Activated naive CD4-positive, alpha-beta T cell treated with Interleukin-2 at 50 U/mL for 16 hours (primary cell): ENCODE measurements at places on chromosomes 16 and 17.

DNA sequence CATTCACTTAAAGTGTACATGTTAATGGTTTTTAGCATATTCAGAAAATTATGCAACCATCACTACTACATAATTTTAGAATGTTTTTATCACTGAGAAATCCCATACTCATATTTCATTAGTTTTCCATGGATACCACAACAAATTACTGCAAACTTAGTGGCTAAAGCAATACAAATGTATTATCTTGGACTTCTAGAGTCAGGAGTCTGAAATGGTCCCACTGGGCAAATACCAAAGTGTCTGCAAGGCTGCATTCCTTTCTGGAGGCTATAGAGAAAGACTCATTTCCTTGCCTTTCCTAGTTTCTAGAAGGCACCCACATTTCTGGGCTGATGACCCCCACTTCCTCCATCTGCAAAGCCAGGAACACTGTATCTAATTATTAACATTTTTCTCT, 16.9 kb upstream of the GNAO1 start:
- no peak for DNase-seq

GRCh38 chr16:72769876-72770275, 278.1 kb downstream of the ZFHX3 start:
- no peak for DNase-seq

DNA sequence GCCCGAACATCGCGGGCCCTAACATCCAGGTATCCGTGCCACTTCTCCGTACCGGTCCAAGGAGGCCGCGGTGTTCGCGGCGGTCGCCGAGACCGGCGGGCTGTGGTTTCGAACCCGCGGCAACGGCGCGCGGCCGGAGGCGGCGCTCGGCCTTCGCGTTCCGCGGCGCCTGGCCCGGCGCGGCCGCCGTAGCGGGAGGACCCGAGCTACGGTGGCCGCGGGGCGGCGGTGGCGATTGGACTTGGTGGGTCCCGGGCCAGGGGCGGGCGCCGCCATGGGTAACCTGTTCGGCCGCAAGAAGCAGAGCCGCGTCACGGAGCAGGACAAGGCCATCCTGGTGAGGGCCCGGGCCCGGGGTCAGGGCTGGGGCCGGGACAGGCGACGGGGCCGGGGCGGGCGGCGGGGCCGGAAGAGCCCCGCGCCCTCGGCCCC, at the start of gene CHMP6:
TSS of gene CHMP6 (plus strand) at position 197 of the 432 bp plus-strand sequence. CDS start at position 275, 78 bp downstream.
- DNase-seq, result peak; percentile 71

- DNase-seq, result no peak
Observed at GRCh38 chr17:38338053-38338452, 5.7 kb downstream of the GPR179 start.

GRCh38 chr16:28621481-28622155, 11.8 kb upstream of the SULT1A1 start:
- no peak for DNase-seq

GRCh38 chr17:3544365-3544764, 13.2 kb downstream of the TRPV3 start:
- DNase-seq, result no peak
